Activated T-helper 1 cell treated with anti-CD3 and anti-CD28 coated beads, Interleukin-2, amount 50 U/mL, for 16 hours (primary cell): ENCODE measurements at places on chromosomes 2 and 18.
A peak's percentile ranks its signal among the peaks of the same experiment; 100 is the strongest.

GRCh38 chr2:98378901-98379300, 32.6 kb downstream of the CNGA3 start:
- no peak for DNase-seq

GRCh38 chr2:37904993-37905392, 20.1 kb upstream of the RMDN2 start:
- DNase-seq = no peak

- DNase-seq = no peak
Measured at GRCh38 chr2:237603718-237604362, 13.3 kb upstream of the RAB17 start.

DNA sequence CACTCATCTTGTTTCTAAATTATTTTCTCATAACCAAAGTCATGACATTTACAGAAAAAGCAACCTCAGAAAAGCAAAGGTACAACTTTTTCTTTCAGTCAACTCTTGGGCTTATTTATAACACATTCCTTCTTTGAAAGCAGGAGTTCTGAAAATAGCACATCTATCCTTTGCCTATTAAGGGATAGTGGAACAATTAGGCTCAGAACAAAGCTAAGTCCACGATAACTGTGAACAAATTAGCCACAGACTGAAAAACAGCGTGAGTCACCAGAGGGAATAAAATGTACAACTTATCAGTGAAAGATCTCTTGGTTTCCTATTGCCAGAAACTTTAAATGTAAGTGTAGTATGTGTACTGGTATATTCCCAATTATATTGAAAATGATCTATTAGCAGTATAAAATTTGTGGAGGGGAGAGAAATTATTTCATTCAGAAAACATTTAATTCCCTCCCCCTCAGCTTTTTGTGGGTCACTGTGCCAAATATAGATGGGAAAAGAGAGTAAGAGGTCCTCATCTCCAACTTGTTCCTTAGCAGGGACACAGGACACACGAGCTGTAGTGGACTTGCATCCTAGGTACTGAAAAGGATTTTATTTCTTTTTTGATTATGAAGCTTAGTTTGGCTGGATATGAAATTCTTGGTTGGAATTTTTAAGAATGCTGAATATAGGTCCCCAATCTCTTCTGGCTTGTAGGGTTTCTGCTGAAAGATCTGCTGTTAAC, 15.4 kb upstream of the MATN3 start:
- no peak for DNase-seq

- no peak for DNase-seq
Measured at GRCh38 chr2:228615496-228615895, 434.0 kb upstream of the SPHKAP start.

DNA sequence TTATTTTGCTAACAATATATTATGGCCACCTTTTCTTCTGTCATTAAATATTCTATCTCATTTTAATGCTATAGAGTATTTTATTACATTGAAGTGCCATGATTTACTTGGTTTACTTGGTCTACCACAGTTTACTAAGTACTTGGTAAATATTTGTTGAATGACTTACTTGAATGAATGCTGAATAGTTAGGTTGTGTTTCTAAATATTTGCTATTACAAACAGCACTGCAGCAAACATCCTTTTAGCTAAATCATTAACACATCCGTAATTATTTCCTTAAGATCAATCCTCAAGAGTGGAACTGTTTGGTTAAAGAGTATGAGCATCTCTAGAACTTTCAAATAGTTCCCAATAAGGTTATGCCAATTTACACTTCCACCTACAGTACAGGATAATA, 318.7 kb downstream of the MYCN start:
- DNase-seq = no peak

DNA sequence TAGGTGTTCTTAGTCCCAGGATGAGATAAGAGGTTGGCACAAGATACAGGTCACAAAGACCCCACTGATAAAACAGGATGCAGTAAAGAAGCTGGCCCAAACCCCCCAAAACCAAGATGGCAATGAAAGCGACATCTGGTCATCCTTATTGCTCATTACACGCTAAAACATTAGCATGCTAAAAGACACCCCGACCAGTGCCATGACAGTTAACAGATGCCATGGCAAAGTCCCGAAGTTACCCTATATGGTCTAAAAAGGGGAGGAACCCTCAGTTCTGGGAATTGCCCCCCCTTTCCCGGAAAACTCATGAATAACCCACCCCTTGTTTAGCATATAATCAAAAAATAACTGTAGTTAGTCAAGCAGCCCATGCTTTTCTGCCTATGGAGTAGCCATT, 251.1 kb downstream of the SLC4A3 start:
- no peak for DNase-seq

DNA sequence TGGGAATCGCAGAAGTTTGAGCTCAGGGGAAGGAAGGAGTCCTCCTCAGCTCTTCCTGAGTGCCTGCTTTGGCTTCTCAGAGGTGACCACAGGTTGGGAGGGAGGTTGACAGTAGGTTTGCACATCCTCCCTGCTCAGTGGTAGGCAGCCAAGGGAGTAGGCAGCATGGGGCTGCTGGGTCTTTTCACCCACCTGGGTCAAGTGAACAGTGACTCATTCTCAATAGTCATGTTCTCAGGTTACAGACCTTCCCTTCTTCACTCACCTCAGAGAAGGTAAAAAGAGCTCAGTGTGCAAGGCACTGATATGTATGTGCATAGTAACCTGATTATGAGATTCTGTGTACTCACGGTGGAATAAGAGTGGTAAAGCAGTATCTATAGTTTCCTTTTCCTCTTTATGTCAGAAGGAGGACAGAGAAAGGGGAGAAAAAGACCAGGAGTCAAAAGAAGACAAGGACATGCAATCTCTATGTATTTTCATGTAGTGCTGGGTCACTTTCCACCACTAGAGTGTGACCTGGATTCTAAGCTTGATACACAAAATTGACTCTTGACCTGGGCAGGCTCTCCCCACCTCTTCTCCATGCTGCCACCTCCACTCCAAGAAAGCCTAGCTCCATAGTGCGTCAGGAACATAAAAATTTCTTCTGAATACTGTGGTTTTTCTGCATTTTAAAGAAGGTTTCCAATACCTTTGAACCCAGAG, 36.5 kb upstream of the ASNSD1 start:
- no peak for DNase-seq

GRCh38 chr2:240182476-240182875, 42.0 kb upstream of the OTOS start:
- DNase-seq = no peak

- DNase-seq = no peak
Measured at GRCh38 chr2:166518634-166519390, 24.8 kb upstream of the SCN7A start.

GRCh38 chr2:6750411-6751158, 115.1 kb downstream of the CMPK2 start:
- DNase-seq = no peak

- no peak for DNase-seq
Measured at GRCh38 chr2:29119211-29119610, 4.0 kb downstream of the CLIP4 start.

DNA sequence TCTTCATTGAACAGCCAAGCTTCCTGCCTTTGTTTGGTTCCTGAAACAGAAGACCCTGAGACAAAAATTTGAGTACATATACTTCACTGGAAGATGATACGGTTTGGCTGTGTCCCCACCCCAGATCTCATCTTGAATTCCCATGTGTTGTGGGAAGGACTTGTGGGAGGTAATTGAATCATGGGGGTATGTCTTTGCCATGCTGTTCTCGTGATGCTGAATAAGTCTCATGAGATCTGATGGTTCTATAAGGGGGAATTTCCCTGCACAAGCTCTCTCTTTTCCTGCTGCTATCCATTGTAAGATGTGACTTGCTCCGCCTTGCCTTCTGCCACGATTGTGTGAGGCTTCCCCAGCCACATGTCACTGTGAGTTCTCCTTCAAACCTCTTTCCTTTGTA, 76.5 kb downstream of the BABAM2 start:
- DNase-seq = no peak

DNA sequence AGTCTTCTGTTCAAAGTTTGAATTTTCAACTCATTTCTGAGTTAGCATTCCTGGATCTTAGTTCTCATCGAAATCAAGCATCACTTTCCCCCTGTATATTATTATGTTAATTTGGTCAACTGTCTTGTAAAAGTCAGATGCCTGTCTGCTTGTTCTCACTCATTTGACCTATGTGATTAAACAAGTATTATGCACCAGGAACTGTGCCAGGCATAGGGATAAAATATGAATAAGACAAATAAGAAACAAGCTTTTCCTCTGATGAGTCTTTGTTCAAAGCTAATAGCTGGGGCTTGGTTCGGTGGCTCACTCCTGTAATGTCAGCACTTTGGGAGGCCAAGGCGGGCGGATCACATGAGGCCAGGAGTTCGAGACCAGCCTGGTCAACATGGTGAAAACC, 19.7 kb upstream of the EMILIN2 start:
- no peak for DNase-seq

DNA sequence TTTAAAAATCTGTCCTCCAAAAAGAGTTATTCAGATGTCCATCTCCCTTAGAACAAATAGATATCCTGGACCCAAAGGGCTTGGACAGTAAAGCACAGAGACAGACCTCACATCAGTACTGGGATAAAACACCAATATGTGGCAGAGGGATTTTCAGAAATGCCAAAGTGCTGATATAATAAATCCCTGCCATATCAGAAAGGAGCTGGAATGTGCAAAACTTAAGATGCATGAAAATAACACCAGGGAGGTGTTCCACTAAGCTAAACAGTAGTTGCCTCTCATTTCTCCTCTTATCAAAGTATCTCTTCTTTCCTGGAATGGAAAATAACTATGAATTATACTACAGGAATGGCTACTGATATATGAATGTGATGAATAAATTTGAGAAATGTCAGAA, 13.2 kb downstream of the USP40 start:
- DNase-seq = no peak

DNA sequence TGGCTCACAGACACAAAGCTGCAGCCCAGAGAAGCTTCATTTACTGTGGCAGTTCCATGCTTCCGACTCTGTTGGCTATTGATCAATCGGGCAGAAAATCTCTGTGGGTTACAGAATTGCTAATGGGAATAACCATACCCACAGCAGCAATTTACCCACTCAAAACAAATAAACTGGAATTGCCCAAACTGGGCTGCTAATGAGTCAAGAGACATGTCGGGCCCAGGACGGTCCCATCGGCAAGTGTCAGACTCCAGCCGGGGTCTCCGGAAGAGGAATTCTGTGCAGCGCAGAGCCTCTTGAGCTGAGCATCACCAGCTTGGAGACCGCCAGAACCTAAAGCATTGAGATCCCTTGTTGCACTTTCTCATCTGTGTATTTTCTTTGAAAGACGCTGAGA, 67.8 kb downstream of the TMEM18 start:
- DNase-seq = no peak

DNA sequence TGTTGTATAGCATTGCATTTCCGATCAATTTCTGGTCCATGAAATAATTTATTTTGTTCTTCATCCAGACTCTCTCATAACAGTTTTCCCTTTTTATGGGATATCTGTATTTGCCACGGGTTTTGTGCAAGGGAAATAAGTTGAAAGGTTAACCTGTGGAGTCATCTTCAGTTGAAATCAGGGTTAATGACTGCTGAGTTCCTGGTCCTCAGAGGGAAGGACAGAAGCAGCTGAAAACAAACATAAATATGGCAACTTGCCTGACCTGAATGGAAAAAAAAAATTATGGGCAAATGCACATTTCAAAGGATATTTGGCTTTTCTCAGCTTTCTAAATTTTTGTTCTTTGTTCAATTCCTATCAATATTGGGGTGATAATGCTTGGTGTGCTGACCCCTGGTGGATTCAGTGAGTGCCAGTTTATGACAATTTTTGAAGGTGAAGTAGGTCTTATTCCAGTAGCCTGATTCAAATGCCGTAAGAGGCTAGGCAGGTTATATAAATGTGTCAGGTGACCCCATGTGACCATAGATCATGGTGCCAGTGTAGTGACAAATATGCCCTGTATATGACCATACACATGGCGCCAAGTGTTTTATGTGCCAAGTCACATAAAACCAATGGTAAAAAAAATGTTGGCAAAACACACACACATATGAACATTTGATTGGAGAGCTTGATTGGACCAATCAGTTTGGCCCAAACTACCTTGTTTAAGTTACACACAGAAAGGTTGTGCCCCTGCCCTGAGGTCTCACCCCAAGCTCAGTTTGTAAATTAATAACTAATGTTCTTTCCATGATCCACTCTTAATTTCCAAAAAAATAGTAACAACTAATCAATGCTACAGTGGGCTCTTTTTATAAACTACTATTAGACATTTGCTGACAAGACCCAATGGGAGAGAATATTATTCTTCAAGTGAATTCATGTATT, 47.6 kb upstream of the FAM124B start:
- no peak for DNase-seq

GRCh38 chr18:23388357-23388756, 64.7 kb upstream of the RIOK3 start:
- no peak for DNase-seq

GRCh38 chr2:210215120-210215519, 10.1 kb downstream of the ACADL start:
- DNase-seq = no peak

DNA sequence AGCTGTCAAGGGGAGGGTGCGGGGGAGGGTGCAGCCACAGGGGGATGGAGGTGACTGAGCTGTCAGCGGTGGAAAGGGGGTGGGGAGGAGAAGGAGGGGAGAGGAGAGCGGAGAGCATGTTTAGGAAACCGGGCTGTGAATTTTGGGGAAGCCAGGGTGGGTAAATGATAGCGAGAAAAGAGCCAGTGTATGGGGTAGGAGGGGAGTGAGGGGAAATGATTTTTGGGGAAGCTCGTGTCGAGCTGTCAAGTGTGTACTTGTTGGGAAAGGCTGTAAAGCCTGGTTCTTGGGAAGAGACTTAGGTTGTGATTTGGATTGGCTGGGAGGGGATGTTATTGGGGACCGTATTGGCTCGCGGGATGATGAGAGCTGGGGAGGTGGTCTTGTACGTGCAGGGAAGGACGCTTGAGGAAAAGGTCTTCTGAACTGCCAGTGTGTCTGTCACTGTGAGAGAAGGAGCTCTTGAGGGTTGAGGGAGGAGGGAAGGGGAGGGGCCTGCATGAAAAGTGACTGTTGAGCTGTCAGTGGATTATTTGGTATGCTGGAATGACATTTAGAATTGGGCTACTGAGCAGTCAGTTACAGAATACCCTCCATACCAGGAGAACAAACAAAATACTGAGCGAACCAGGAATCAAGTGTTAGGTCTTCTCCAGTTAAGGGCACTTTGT, 1.0 kb downstream of the UBR3 start:
- DNase-seq = peak; percentile 13

DNA sequence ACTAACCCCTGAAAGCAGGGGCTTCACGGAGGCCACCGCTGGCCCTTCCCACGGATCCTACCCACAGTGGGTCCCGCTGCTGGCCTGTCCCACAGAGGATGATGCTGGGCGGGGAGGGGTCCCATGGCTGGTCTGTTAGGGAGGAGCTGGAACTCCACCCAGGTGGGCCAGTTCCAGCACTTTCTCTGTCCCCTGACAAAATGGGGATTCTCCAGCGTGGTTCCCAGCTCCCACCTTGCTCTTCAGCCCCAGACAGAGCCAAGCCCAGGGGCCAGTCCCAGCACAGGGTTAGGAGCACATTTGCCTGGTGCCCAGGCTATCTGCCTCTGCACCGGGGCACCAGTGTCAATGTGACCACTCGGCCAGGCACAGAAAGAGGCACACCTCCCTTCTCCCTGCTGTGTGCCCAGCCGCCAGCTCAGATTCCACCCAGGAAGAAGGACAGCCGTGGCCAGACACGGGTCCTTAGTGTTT, 50.0 kb downstream of the ANKMY1 start:
- no peak for DNase-seq

- DNase-seq = peak; percentile 40
Measured at GRCh38 chr2:224584785-224585210, 365 bp downstream of the CUL3 start.
